ENCODE measurements at places on chromosomes 5 and 9. TPM values are rescaled to one million over a fixed set of nuclear protein-coding genes. Genes with fewer than 3 reads are reported as not detected.
A peak's percentile ranks its signal among the peaks of the same experiment; 100 is the strongest.

DNA sequence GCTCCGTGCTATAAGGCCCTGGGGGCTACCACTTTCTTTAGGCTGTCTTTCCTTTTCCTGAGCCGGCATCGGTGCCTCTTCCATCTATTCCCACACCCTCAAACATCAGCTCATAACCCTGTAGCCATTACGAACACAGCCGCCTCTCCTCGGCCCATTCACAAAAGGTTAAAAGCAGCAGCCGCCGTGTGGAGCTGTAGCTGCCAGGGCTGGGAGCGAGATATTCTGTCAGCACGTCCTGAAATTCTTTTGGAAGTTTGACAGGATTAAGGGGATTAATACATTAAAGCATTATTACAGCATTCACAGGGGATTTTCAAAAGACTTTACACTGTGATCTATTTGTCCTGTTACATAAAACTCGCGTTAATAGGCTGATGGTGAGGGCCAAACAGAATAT, 428.2 kb downstream of the CDK5RAP2 start:
- no peak overlapping the region for H3K4me3 ChIP-seq

GRCh38 chr5:169876386-169876785, 103.9 kb downstream of the INSYN2B start:
- H3K4me3 ChIP-seq = no peak overlapping the region
- H3K36me3 ChIP-seq = no peaks in the 10 kb centered on the region
- H3K4me1 ChIP-seq = no peaks in the 10 kb centered on the region
- DNase-seq = no peak
- H3K27me3 ChIP-seq = no peaks in the 10 kb centered on the region

- H3K27me3 ChIP-seq = no peaks in the 10 kb centered on the region
- H3K27ac ChIP-seq = no peak overlapping the region
- peaks cover 6% of the 10 kb centered on the region for H3K4me1 ChIP-seq
- no peak for DNase-seq
- no peak overlapping the region for H3K4me3 ChIP-seq
Observed at GRCh38 chr5:112005623-112005930, 248.6 kb upstream of the NREP start.

DNA sequence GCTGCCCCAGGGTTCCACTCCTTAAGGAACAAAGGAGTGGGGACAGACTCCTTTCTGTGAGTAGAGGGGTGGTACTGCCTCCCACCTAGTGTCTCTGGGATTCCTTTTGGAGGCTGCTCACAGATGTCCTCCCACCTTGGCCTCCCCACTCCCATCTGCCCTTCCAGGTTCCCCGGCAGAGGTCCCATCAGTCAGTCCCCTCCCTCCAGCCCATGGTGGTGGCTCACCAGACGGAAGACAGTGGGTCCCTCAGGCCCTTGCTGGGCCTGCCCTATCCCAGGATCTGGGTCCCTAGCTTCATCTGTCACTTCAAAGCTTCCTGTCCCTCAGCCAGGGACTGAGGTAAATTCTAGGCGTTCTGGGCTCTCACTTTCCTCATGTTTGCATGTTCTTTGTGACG, 35.6 kb upstream of the NEK6 start:
- no peaks in the 10 kb centered on the region for H3K4me1 ChIP-seq
- no peak overlapping the region for H3K27ac ChIP-seq
- no peaks in the 10 kb centered on the region for H3K36me3 ChIP-seq
- H3K27me3 ChIP-seq = no peaks in the 10 kb centered on the region
- no peak for DNase-seq

GRCh38 chr5:120538644-120539043, 74.5 kb downstream of the PRR16 start:
- DNase-seq = no peak
- no peaks in the 10 kb centered on the region for H3K36me3 ChIP-seq
- H3K4me1 ChIP-seq = peaks cover 2% of the 10 kb centered on the region
- no peaks in the 10 kb centered on the region for H3K27me3 ChIP-seq
- H3K4me3 ChIP-seq = no peak overlapping the region
- H3K27ac ChIP-seq = no peak overlapping the region

DNA sequence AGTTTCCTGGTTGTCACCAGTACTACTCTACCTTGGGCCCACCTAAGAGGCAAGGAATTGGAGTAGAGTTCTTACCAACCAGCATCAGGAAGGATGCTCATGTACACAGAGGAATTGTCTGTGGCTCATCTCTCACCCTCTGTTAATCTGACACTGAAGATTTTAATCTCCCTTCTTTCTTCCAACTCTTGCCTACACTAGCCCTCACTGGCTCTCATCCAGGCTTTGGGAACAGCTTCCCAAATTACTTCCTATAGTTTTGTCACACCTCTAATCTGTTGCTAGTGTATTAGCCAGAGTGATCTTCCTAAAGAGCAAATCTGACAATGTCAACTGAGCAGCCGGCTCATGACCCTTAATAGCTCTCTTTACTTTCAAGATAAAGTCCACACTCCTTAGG, 218.7 kb upstream of the TRIM32 start:
- no peaks in the 10 kb centered on the region for H3K4me1 ChIP-seq
- DNase-seq = no peak
- no peak overlapping the region for H3K27ac ChIP-seq
- no peaks in the 10 kb centered on the region for H3K27me3 ChIP-seq

DNA sequence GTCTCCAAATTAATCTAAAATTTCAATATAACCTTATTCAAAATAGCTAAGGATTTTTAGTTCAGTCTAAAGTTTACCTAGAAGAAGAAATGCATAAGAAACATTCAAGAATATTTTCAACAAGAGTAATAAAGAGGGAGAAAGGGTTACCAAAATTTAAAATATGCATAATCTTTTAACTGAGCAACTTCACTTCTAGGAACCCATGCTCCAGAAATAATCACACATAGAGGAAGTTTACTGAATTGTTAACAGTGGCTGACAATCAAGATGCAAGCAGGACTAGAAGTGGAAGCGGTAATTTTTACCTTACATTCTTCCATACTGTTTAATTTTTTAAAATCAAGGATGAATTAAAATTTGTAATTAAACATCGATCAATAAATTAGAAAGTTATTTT, 1.9 kb downstream of the PJA2 start:
- no peaks in the 10 kb centered on the region for H3K27me3 ChIP-seq
- H3K4me1 ChIP-seq = peaks cover 2% of the 10 kb centered on the region
- no peaks in the 10 kb centered on the region for H3K36me3 ChIP-seq
- no peak overlapping the region for H3K27ac ChIP-seq
- peak overlapping the region; percentile 39 for H3K4me3 ChIP-seq

DNA sequence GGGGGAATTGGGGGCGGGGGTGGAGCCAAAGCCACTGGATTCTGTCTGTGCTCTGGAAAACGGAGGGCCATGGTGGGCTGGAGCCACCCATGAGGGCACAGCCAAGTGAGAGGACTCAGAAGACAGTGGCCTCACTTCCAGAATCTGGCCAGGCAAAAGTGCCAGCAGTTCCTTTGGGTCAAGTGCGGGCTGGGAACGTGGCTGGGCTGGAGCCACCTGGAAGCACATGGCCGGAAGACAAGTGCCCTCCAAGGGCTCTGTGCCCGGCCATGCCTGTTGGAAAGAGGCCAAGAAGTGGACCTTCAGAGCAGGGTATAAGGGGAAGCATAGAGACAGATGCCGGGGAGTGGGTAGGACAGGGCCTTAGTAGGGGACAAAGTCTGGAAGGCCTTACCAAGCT, 11.7 kb upstream of the SH3PXD2B start:
- no peaks in the 10 kb centered on the region for H3K4me1 ChIP-seq
- H3K27ac ChIP-seq = no peak overlapping the region
- H3K36me3 ChIP-seq = no peaks in the 10 kb centered on the region
- H3K4me3 ChIP-seq = no peak overlapping the region
- H3K27me3 ChIP-seq = no peaks in the 10 kb centered on the region

DNA sequence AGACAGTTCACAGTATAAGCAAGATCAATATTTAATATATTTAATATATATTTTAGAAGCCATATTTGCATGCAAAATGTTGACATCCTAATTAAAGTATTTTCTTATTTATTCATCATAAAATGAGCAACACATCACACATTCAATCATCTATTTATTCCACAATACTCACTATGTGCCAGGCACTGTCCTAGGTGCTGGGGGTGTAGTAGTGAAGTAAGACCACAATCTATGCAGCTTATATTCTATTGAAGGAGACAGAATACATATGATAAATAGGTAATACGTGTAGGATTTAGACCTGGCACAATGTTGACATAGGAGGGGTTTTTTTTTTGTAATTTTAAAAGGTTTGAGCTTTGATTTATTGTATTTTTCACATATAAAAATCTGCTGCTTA, 63.1 kb downstream of the GRIN3A start:
- H3K36me3 ChIP-seq = no peaks in the 10 kb centered on the region
- no peak overlapping the region for H3K27ac ChIP-seq
- no peak overlapping the region for H3K4me3 ChIP-seq
- no peaks in the 10 kb centered on the region for H3K27me3 ChIP-seq
- no peaks in the 10 kb centered on the region for H3K4me1 ChIP-seq
- no peak for DNase-seq

- H3K27me3 ChIP-seq = no peaks in the 10 kb centered on the region
- no peaks in the 10 kb centered on the region for H3K36me3 ChIP-seq
- DNase-seq = no peak
- no peak overlapping the region for H3K27ac ChIP-seq
- no peak overlapping the region for H3K4me3 ChIP-seq
- peaks cover 1% of the 10 kb centered on the region for H3K4me1 ChIP-seq
Observed at GRCh38 chr9:97475059-97475458, 26.4 kb upstream of the TMOD1 start.

DNA sequence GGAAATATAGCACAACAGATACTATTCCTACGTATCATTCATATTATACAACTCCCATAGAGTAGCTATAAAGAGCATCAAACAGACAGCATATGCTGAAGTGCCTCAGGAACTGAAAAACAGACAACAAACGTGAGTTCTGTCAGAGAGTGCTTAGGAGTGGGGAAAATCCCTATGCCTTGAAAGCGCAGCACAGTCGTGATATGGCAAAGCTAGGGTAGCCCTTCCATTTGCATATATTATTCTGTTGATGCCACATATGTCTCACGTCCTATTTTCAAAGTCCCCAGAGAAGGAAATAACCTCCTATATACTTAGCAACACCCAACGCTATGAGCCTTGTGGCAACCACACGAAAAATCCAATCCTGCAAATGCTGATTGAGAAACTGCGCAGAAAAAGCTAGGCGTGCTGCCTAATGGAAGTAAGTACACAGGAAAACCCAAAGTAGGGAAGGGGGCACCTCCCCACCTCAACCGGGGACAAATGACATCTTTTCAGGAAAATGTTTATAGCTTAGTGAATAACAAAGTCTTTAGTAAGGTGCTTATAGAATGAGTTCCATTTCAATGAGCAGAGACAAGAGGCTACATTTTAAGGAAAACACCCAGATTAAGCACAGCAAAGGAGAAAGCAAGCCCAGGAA, 105.1 kb downstream of the MED10 start:
- no peaks in the 10 kb centered on the region for H3K4me1 ChIP-seq
- H3K36me3 ChIP-seq = no peaks in the 10 kb centered on the region
- H3K4me3 ChIP-seq = no peak overlapping the region

GRCh38 chr5:118253225-118254061, 734.9 kb downstream of the DTWD2 start:
- no peaks in the 10 kb centered on the region for H3K27me3 ChIP-seq
- no peak for DNase-seq
- H3K4me3 ChIP-seq = no peak overlapping the region
- no peaks in the 10 kb centered on the region for H3K4me1 ChIP-seq
- no peaks in the 10 kb centered on the region for H3K36me3 ChIP-seq

DNA sequence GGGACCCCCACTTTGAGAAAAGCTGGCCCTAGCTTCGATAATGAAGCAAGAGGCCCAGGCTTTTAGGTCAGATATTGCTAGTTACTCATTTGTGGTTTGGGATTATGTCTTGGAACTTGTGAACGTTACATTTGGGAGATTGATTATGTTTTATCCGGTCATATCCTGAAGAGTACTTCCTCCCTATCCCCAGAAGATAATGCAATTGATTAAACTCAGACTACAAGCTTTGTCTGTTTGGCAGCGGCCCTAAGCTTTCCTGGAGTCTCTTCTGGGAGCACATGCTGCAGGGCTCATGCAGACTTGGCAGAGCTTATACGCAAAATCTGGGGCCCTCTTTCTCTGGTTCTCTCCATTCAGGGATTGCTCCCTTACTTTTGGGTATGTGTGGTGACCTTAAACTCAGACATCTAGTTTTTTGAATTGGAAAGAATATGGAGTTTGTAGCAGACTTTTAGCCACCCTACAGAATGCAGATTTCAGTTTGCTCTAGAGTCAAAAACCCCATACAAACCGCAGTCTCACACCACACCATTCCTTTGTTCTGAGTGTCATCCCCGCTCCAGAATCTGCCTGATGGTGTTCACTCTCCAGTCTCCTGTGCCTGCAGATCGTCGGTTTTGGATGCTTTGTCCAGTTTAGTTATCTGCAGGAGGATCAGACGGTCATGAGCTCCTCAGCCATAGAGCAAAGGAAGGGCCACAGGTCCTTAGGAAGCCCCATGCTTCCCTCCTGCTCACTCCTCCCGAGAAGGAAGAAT, 449.5 kb upstream of the TRPC7 start:
- H3K4me3 ChIP-seq = no peak overlapping the region
- DNase-seq = no peak
- H3K27me3 ChIP-seq = no peaks in the 10 kb centered on the region
- no peak overlapping the region for H3K27ac ChIP-seq

GRCh38 chr9:87442451-87442850, 55.2 kb upstream of the DAPK1 start:
- no peak for DNase-seq
- no peak overlapping the region for H3K4me3 ChIP-seq
- no peak overlapping the region for H3K27ac ChIP-seq

- no peaks in the 10 kb centered on the region for H3K4me1 ChIP-seq
- no peaks in the 10 kb centered on the region for H3K27me3 ChIP-seq
- no peaks in the 10 kb centered on the region for H3K36me3 ChIP-seq
- DNase-seq = no peak
- no peak overlapping the region for H3K4me3 ChIP-seq
- no peak overlapping the region for H3K27ac ChIP-seq
Observed at GRCh38 chr9:89083626-89084025, 92.4 kb downstream of the S1PR3 start.

- H3K27me3 ChIP-seq = no peaks in the 10 kb centered on the region
- no peaks in the 10 kb centered on the region for H3K36me3 ChIP-seq
- DNase-seq = no peak
- H3K4me3 ChIP-seq = no peak overlapping the region
- H3K27ac ChIP-seq = no peak overlapping the region
- H3K4me1 ChIP-seq = no peaks in the 10 kb centered on the region
Observed at GRCh38 chr5:81097713-81098112, 135.4 kb upstream of the CKMT2 start.

Gene RNF208
- 3.4 TPM for total RNA-seq

Gene KCNV2
- total RNA-seq = not detected

Gene IQGAP2
- 13.7 TPM for total RNA-seq

Gene OBP2B
- not detected for total RNA-seq

Gene OR1J2
- total RNA-seq = not detected

Gene SOHLH1
- not detected for total RNA-seq

Gene SLC44A1
- total RNA-seq = 37.3 TPM

Gene PPP3R2
- not detected for total RNA-seq

Gene FOXD1
- 9.9 TPM for total RNA-seq

Gene FBN2
- total RNA-seq = 1.5 TPM

Gene ADGRV1
- 0.36 TPM for total RNA-seq

Gene VDAC1
- total RNA-seq = 92.4 TPM

Gene MCC
- 20.0 TPM for total RNA-seq
